ENCODE measurements at places on chromosomes 12 and 14.

GRCh38 chr12:131620946-131621681 is 89.8 kb upstream of the SFSWAP start:
- DNase-seq = no peak

- no peak for DNase-seq
These were observed 3.8 kb downstream of the USP15 start for GRCh38 chr12:62263966-62264365.

DNA sequence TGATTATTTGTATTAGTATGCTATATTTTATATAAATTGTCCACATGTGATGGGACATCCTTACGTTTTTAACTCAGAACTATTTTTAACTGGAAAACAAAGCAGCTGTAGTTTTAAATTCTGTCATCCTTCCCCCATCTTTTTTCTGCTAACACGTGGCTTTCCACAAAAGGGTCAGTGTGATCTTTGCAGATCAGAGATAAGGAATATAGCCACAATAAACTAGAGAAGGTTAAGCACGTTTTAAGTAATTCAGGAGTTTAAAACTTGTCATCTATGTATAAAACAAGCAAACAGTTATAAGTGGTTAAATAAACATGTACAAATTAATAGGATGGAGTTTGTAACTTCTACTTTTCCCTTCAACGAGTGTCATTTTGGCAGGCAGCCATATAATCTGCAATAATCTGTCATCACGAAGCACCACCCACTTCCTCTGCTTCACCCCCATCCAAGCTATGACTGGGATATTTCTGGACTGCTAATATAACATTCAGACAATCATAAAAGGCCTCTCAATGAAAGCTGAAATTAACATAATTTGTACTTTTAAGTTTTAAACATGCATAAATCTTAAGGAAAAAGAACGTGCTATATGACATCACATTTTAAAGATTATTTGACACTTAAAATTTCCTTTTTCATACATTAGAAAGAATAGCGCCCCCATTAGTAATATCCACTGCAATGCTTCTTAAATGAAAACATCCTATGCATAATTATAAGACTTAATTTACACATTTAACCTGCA is 15.3 kb downstream of the TAOK3 start:
- DNase-seq = no peak

DNA sequence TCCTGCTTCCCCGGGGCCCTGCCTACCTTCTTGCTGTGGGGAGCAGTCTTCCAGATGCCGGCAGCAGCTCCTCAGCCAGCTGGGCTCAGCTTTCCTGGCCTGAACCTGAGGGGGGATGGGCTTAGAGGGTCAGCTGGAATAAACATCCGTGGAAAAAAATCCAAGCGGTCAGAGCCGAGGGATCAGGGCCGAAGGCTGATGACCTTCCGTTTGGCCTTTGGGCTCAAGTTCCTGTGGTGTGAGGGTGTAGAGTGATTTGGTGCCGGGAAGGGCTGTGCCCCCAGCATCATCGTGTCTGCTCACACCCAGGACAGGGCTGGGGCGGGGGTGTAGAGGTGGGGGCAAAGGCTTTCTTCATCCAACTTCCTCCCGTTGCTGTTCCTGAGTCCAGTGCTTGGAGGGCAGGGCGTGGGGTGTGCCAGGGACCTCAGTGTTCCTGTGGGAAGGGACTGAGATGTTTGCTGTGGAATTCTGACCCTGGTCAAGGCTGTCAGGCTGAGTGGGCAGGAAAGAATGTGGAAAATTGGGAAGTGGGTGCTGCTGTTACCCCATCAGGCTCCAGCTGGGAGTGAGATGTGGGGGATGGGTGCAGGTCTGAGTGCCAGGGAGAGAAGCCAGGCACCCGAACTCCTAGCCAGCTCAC is 2.6 kb downstream of the SMIM41 start:
- no peak for DNase-seq
